ENCODE measurements at places on chromosomes 1 and 21.

DNA sequence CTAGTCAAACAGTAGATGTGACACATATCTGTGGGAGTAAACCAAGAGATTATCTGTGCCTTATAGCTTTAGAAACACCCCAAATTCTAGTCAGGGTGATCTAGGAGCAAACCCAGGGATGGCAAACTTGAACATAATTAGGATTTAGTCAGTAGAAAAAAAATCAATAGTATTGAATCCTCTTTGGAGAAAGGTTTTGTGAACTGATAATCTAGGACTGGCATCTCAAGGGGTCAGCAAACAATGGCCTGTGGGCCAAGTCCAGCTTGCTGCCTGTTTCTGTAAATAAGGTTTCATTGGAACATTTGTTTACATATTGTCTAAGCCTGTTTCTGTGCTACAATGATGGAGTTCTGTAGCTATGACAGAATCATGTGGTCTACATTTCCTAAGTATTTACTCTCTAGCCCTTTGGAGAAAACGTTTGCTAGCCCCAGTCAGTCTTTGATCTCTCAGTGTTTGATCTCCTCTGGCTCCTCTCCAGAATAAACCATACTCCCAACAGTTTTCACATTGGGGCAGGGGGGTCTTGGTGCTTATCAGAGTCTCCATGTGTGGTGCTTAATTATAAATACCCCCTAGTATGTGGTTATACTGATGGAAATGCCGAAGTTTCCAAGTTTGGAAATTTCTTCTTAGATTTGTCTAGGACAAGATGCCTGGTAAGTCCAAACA, 385.8 kb downstream of the NTNG1 start:
- DNase-seq = no peak

GRCh38 chr1:156703336-156703735, 2.0 kb downstream of the CRABP2 start:
- DNase-seq = peak; percentile 18

GRCh38 chr1:26259578-26259977, 20.3 kb upstream of the SH3BGRL3 start:
- DNase-seq = no peak

DNA sequence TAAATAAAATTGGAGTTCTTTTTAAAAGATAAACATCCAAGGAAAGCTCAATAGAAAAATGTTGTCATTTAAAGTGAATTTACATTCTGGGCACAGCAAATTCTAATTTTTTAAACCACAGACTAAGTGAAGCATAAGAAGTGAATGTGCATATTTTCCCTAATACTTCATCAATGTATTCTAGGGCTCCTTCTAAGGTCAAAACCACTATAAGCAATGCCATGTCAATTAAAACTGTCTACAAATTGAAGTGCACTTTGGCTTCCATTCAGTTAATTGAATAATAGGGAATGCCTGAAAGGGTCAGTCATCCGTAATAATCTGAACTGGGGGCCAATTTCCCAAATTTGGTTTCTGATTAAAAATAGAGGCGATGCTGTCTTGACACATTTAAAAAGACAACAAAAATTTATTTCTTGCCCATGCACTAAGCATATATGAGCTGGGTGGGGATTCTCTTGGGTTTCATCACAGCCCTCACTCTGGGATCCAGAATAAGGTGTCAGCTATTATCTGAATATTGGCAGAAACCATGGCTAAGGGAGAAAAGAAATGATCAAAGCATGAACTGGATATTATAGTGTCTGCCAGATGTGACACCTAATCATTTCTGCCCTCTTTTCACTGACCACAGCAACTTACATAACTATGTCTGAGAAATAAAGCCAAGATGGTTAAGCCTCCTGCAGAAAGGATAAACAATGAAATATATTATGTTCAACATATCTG, 660.6 kb upstream of the B3GALT2 start:
- DNase-seq = no peak

DNA sequence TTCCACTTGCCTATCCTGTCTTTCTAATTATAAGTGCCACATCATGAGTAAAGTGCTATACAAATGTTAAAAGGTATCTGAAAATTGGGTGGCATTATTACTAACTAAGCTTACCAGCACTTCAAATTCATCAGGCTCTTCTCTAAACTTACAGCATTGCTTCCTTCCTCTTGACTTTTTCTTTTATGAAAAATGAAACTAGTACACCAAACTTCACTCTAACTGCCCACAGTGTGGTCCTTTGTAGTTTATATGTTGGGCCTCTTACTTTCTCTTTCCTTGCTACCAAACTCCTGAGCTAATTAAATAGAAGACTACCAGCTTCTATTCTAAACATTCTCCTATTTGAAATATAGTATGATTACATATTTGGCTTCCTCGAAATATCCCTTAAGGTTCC, 81.8 kb downstream of the NOTCH2 start:
- no peak for DNase-seq

All from COR-L47 (cell line).